ENCODE measurements at places on chromosomes 3 and 15.

GRCh38 chr15:95329362-95329761, 1001.1 kb upstream of the NR2F2 start:
- DNase-seq: no peak

DNA sequence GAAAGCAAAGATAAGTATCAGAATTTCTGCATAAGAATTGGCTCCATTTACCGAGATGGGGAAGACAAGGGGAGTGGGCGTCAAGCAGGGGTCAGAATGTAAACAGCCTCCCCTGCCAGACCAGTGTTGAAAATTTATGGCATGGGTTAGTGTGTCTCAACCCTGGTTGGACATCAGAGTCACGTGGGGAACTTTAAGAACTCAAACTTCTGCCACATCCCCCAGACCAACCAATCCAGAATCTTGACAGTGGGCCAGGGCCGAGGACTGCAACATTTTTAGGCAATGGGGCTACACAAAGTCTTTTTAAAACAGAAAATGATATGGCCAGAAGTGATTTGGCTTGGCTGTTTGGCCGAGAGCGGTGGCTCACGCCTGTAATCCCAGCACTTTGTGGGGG, 14.3 kb upstream of the MASP1 start:
- no peak for DNase-seq

- no peak for DNase-seq
Measured at GRCh38 chr3:121835465-121835801, 424 bp downstream of the EAF2 start.

DNA sequence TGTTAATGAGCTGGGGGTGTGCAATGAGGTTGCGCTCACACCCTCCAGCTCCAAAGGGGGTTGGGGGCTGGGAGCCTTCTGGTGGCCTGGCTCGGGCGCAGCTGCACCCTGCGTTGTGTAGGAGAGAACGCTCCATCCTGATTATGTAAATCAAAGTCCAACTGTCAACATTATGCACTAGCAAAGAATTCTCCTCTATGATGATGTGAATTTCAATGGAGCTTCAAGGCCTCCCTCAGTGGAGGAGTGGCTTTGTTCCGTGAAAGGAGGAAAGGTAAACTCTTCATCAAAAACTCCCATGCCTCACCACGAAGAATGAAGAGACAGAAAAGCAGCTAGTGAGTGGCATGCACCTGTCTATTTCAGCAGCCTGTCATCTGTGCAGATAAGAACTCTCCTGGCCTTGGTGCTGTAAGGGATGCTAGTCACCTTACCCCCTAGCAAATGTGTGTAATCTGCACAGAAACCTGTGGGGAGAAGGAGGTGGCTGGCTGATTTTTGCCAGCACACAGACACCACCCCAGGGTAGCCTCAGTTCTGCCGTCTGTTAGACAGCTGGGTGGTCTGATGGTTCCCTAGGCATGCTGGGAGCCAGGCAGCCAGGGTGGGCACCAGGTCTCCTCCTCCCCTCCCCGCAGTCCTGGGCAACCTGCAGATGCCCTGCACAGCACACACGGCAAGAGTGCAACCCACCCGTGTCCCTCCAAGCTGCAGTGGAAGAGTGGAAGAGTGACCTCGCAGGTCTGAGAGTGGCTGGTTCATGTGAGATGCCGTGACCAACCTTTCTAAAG, 47.0 kb upstream of the TRPM1 start:
- no peak for DNase-seq

DNA sequence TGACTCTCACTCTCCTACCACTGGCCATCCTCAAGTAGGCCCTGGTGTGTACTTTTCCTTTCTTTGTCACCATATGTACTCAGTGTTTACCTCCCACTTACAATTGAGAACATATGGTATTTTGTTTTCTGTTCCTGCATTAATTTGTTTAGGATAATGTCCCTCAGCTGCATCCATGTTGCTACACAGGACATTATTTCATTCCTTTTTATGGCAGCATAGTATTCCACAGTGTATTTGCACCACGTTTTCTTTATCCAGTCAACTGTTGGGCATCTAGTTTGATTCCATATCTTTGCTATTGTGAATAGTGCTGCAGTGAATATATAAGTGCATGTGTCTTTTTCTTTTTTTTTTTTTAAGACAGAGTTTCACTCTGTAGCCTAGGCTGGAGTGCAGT, 126.2 kb downstream of the GALK2 start:
- DNase-seq: no peak
